ENCODE measurements at places on chromosomes 1 and 21. TPM values are rescaled to one million over a fixed set of nuclear protein-coding genes. Genes with fewer than 3 reads are reported as not detected.

- no peak for DNase-seq
Measured at GRCh38 chr21:36744560-36745231, 45.8 kb downstream of the SIM2 start.

DNA sequence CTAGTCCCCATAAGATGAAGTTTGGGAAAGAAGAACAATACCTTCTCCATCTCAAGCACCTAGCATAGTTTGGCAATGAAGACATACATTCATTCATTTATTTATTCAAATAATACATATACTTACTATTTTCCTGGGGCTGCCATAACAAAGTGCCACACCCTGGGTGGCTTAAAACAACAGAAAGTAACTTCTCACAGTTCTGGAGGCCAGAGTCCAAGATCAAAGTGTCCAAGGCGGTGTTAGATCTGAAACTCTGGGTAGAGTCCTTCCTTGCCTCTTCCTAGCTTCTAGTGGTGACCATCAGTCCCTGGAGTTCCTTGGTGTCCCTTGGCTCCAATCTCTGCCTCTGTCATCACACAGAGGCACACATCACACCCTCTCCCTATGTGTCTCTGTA, 112.1 kb upstream of the IGSF21 start:
- DNase-seq = no peak

ZMYND12 gene
- 0.31 TPM for total RNA-seq

KRTAP21-2 gene
- total RNA-seq = not detected

HTR6 gene
- not detected for total RNA-seq

Data from left cardiac atrium (tissue), 4 donors.